ENCODE measurements at places on chromosomes 12 and 14.

DNA sequence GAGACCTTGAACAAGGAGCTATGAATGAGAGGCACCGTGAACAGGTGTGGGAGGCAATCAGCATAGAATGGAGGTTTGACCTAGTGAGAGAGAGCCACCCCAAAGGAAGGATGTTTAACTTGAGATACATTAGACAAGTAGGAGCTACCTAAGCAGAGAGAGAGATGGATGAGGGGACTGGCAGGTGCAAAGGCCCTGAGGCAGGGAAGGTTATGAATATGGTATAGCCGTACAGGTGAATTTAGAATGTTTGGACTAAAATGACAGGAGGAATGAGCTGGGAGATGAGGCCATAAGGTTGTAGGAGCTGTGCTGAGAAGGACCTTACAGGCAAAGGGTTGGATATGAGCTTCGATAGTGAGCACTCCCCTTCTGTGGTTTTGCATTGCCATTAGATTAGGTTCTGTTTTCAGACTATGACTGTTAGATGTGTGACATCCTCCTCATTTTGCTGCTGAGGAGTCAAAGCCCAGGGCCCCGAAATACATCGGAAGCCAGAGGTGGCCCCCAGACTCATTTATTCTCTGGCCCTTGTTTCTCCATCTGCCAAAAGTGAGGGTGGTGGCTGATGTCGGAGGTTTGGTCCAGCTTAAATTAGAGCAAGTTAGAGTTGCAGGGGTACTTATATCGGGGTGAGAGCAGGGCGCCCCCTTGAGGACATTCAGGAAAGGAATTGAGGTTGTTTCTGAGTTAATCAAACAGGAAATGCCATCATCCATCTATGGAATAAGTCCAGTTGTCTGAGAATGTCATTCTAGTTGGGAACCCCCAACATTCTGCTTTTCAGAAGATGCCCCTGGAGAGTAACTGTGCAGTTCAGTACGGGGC lies 29.4 kb downstream of the SLC24A4 start:
- DNase-seq = peak; percentile 34

DNA sequence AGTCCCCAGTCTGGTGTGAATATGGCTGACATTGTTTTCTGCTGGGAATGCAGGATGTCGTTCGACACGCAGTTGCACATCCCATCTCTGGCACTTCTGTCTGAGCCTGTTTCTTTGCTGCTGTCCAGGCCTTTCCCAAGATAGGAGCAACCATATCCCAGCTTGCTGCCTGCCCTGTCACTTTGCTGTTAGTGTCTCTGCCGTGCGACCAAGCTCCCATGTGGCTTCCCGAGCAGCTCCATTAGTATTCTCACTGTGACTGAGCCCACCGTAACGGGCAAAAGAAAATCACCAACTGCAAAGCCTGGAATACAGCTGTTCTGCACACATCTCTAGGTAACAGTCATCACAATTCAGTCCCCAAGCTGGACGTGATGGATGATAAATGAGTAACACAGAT lies 66.0 kb upstream of the CPSF6 start:
- no peak for DNase-seq

DNA sequence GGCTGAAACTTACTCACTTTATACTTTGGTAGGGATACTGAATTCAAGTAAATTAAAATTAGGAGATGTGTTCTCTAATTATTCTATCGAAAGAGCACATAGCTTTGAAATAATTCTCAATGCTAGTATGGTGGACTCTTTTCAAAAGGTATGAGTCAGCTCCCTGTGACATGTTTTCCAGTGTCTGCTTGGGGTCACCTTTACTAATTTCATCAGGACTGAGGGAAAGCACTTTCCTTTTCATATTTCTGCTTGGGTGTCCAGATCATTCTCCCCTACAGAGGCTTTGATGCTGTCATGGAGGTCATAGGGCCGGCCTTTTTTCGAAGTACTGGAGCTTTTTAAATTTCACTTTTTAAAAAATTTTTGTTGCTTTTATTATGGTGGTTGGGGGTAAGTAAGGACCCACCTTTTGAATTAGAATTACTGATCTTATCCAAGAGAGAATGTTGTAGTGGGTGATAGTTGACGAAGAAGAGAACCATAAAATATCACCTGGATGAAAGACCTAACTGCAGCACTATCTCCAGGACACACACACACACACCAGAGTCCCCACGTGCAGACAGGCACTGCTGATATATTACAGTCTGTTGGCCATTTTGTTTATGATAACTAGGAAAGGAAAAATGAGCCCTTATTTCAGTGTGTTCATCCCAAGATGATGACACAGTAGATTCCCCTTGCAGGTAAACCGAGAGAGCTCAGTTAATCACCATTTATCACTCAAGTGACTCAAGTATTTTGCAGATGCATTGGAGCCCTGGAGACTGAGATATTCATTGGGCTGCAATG lies 558.6 kb downstream of the DIO2 start:
- no peak for DNase-seq

- no peak for DNase-seq
Observed at GRCh38 chr12:40907115-40907527, 214.9 kb downstream of the CNTN1 start.

DNA sequence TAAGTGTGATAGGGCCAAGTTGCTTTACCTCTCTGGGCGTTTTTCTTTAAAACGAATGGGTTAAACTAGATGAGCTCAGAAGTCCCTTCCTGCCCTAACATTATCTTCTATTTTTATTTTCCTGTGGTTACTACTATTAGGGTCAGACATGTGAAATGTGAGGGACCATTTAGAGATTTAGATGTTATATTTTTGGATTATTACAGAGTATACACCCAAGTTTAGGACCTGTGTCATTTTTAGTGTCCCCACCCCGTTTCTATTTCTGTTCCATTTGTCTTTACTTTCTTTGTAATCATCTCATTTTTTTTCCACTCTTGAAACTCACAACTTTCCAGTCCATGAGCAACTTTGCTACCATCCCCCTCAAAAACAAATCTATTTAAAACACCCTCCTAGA lies 56.3 kb downstream of the SLC4A8 start:
- no peak for DNase-seq

DNA sequence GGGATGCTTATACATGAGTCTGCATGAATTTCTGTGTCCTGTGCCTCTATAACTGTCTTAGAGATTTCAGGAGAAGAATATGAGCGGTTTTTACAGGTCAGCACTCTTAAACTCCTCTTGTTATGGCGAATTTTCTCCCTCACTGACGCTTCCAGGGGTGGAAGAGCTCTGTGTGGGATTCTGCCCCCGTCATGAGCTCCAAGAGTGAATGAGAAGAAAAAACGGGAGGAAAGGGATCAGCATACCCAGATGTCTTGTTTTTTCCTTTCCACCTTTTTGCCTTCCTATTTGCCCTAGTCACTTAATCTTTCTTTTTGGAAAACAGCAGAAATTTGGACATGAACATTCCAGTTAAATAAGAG lies 651 bp downstream of the PFKM start:
- DNase-seq = no peak

DNA sequence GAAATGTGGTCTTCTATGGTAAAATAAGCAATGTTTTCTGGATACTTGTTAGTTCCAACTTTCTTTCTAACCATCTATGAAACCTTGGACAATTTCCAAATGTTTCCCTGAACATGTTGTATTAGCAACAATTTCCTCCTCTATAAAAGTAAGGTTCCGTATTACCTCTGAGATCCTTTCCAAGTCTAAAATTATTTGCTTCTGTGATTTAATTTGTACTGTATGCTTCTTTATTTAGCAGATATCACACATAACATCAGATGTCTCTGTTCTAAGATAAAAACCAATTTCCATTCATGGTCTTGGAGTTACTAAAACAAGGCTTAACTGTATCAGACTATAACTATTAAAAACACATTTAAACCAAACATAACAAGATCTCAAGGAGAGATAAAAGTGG lies 177.2 kb downstream of the FOXA1 start:
- no peak for DNase-seq
